ENCODE measurements at places on chromosomes 11 and 22.

DNA sequence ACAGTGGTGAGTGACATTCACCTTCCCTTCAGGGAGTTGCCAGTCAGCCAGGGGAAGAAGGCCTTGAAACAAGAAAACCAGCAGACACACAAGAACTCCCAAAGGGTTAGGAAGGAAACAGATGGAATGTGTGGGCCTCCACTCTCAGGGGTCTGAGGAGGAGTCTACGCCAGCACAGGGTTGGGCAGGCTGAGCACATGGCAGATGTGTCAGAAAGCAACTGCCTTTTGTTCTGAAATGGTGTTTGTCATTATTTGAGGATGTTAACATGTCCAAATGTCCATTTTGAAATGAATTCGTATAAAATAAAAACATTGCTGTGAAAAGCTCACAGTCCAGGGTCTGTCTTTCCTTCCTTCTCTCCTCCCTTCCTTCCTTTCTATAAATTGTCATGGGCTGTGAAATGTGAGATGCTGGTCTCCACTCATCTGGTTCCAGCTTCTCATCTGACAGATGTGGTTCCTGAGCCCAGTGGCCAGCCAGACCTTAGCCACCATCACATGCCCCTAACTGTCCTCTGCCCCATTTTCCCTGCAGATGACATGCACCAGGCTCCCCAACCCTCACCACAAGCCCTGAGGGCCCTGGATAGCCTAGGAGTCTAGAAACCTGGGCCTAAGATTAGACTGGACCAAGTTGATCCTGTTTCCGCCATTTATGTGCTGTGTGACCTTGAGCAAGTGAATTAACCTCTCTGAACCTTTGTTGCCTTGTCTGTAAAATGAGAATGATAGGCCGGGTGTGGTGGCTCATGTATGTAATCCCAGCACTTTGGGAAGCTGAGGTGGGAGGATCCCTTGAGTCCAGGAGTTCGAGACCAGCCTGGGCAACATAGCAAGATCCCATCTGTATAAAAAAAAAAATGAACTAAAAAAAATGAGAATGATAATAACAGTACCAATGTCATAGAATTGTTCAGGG, 56.2 kb upstream of the CRYBB3 start:
- no peak for DNase-seq

DNA sequence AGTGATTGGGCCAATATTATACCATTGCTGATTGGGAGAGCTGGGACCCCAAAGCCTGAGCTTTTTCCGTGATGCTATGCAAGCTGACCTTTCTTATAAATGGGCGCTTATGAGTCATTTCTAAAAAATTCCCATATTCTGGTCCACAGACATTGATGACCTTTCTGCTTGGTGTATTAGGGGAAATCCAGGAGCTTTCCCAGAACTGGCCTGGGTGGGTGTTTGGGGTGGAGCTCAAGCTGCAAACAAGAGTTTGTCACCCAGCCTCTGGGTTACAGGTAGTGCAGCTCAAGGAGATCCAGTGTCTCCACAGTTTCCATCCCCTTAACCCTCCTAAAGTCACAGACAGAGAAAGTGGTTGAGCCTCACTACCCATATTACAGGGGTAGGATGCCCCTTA, 67.7 kb downstream of the CCDC81 start:
- peak; percentile 27 for DNase-seq

GRCh38 chr11:57751676-57752253, at the start of gene BTBD18:
Gene BTBD18, minus strand, starts transcription at chr11:57751819. Its CDS starts 631 bp downstream, at chr11:57751188.
- peak; percentile 72 for DNase-seq

DNA sequence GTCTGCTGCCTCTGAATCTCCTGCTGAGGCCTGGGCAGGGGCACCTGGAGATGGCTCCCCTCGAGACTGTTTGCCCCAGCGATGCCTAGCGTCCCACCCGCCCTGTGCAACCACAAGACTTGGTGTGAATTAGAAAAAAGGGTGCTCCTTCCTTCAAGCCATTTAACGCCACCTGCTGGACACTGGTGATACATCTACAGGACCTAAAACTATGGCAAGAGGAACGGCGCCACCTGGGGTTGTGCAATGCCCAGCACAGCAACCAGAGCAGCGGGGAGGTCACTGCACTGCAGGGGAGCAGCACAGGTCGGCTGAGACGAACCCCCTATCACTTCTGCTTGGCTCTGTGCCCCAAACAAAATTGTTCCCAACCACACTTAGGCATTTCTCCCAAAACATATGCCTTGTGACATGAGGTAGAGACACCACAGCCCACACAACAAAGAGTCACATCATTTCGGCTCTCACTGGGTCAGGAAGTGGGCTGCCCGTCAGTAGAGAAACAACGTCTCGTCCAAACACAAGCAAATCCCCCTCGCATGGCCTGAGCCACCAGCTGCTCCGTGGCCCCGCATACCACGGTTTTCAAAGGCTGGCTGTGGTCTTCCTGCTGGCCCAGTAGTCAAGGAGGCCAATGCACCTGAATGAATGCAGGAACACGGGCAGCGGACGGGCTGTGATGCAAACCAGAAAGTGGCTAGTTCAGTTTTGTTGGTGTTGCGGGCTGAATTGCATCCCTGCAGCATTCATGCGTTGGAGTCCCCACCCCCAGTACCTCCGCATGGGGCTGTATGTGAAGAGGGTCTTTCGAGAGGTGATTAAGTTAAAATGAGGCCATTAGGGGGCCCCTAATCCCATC, 171.9 kb downstream of the SHANK2 start:
- DNase-seq = peak; percentile 56

GRCh38 chr11:128365044-128365443, 222.3 kb downstream of the ETS1 start:
- peak; percentile 74 for DNase-seq

DNA sequence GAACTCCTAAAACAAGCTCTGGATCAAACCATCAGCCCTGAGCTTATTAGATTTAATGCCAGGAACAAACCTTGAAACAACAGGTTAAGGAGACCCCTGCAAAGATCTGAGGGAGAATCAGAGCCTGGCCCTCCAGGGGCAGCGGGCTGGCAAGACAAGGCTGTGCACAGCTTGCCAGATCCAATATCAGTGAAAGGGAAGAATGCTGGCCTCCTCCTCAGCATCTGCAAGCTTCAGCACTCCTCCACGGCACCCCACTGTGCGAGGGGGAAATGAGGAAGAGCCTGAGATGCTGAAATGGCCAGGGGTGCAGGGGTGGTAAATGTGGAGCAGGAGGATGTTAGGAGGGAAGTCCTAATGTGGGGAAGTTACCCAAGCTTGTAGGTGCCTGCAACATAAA, 167.0 kb downstream of the TENM4 start:
- no peak for DNase-seq

Data from mesenchymal stem cell (in vitro differentiated cells and primary cell).